ENCODE measurements at places on chromosomes 5 and 9.

DNA sequence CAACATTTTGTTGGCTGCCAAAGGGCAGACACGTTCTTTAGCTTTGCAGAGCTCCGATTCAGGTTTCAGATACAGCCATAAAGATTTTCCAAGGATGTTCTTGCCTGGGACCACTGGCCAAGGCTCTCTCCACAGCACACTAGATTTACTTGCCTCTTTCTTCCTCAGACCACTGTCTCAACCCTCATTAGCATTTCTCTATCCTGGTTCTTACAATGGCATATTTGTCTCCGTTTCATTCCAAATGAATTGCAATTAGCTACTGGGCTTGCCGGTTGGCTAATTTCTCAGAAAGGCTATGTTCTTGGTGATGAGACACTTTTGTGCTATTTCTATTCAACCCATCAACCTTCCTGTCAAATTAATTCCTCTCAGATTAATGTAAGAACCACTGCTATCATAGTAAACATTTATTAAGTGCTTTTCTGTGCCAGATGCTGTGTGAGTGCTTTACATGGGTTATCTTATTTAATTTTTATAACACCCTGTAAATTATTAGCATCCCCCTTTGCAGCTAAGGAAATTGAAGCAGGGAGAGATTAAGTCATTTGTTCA is 118.4 kb upstream of the NR3C1 start:
- DNase-seq: no peak

DNA sequence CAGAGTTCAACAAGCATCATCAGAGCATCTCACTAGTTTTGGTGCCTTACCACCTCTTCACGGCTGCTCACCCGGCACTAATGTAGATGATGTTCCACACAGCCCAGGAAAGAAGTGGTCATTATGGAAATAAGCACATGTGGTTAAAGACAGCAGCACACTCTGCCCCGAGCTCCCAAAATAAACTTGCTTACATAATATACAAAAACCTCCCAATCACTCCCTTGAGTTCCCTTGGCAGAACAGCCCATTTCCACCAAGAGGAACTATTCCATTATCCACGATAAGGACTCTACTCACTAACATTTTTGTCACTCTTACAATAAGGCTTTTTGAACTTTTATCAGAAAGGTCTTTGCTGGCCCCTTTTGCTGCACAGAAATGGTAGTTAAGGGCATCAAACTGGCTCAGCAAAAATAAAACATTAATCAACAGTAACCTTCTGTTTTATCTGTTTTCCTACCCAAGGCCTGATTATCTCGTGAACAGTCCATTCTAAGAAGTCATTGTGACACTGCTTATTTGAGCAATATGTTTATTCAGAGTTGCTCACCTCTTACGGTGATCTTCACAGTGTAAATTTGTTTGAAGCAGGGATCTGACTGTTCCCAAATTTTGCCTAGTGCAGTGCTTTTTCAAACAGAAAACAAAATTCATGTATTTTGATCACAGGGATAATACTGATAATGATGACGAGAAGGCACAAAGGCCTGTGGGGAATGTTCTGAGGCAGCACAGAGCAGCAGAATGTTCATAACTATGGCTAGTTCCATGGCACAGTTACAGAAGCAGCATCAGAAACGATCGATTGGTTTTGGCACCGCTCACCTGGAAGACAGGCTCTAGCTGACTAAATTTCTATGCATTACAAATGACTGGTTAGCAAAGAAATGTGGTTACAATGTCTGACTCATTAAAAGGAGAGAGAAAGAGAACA is 399.8 kb upstream of the PIK3R1 start:
- DNase-seq: no peak

DNA sequence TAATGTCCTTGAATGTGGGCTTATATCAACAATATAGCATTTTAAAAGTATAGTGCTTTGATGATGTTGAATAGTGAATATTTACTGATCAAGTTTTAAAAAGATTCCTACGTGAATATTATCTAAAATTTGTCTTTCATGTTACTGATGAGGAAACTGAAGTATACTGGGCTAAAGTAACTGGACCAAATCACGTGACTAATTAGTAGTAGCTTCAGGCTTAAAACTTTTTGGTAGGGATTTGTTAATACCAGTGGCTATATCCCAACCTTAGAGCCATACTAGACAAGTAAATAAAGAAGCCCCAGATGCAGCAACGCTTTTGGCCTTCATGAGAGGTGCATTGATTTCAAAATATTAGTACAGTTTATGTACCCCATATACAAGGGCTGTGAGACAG is 152.1 kb upstream of the EDIL3 start:
- no peak for DNase-seq

DNA sequence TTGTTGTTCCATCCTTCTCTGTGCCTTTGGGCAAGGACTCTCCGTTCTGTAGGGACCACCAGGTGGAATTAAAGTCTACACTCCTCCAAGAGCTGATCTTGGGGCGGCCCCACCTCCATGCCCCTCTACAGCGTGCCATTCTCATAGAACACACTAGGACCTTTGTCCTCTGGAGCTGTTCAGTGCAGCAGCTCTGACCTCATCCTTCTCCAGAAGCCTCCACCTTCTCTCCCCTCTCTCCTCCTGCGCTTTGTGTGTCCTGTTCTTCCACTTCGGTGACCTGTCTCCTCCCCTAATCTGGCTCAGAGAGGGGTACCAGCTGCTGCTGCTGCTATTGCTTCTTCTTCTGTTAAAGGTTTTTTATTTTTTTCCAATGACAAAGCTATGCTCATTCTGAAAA is 1.8 kb upstream of the MACROH2A1 start:
- DNase-seq: no peak

- no peak for DNase-seq
These were observed 150.9 kb downstream of the ADGRV1 start for GRCh38 chr5:90709323-90710155.

GRCh38 chr5:2750026-2750757 is 1.3 kb downstream of the IRX2 start:
- DNase-seq: no peak

GRCh38 chr9:110011628-110012320 is 196.2 kb downstream of the C9orf152 start:
- DNase-seq: no peak

DNA sequence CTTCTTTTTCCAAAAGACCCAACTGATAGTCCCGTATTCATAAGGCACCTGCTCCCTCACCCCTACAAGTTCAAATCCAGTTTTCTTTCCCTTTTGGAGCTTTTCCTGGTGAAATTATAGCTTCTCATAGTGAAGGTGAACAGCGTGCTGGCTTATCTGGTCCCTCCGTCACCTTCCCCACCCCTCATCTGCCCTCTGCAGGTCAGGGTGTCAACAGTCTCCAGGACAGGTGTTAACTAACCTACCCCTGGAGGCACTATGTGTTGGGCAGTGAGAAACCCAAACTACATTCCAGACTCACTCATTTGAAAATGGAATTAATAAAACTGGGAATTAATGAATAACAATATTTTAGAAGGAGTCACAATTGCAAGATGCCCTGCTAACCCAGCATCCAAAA is 109.0 kb upstream of the TAS2R1 start:
- DNase-seq: no peak

GRCh38 chr5:159106193-159106568 is 6.5 kb upstream of the EBF1 start:
- DNase-seq: no peak

GRCh38 chr5:169584998-169585451 is 1.5 kb downstream of the SPDL1 start:
- no peak for DNase-seq

GRCh38 chr5:944992-945685 is 52.5 kb downstream of the TRIP13 start:
- no peak for DNase-seq

DNA sequence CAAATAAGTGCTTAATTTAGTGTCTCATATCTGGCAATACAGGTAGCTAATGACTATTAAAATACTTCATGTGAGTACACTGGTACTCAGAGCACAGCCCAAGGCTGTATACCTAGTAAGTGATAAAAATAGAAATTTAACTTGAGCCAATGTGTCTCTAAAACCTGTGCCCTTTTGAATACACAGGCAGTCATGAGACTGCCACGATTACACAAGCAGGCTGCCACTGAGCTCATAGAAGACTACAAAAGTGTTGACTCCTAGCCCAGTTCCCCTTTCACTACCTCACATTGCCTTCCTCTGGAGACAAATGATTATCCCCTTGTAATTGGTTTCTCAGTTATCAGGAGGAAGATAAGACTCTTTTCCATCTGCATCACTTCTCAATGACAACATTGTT is 66.3 kb upstream of the PAPPA start:
- no peak for DNase-seq

GRCh38 chr5:110630350-110630749 is 96.1 kb downstream of the TMEM232 start:
- no peak for DNase-seq

- no peak for DNase-seq
These were observed 6.9 kb downstream of the RAB14 start for GRCh38 chr9:121194730-121195129.

Measured in T-helper 1 cell (primary cell).